ENCODE measurements at places on chromosomes 7 and 10. TPM values are rescaled to one million over a fixed set of nuclear protein-coding genes. Genes with fewer than 3 reads are reported as not detected.

The LRRC17 gene
- 845 TPM for total RNA-seq

- DNase-seq, result no peak
Measured at GRCh38 chr7:155534691-155535090, 11.7 kb downstream of the CNPY1 start.

GRCh38 chr7:77393261-77393660, 22.9 kb downstream of the GSAP start:
- peak; percentile 40 for DNase-seq

DNA sequence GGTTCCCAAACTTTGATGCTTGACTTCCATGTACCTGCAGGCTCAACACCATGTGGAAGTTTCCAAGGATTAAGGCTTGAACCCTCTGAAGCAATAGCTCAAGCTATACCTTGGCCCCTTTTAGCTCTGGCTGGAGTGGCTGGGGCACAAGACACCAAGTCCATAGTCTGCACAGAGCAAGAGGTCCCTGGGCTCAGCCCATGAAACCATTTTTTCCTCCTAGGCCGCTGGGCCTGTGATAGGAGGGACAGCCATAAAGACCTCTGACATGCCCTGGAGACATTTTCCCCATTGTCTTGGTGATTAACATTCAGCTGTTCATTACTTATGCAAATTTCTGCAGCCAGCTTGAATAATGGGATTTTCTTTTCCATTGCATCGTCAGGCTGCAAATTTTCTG, 14.4 kb downstream of the DGKI start:
- DNase-seq, result no peak

The IGF2BP3 gene
- 74.1 TPM for total RNA-seq

DNA sequence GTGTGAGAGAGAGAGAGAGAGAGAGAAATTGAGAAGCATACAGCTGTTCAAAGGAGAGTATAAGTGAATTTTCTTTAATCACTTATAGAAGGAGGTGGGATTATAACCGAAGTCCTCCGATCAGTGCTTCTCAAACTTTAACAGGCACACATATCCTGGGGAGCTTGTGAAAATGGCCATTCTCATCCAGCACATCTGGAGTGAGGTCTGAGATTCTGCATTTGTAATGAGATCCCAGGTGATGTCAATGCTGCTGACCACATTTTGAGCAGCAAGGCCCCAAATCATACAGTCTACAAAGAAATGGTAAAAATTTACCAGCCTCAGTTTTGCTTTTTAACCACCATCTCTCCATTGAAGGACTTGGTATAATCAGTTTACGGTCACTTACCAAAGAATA, 219.0 kb downstream of the PTEN start:
- no peak for DNase-seq

DNA sequence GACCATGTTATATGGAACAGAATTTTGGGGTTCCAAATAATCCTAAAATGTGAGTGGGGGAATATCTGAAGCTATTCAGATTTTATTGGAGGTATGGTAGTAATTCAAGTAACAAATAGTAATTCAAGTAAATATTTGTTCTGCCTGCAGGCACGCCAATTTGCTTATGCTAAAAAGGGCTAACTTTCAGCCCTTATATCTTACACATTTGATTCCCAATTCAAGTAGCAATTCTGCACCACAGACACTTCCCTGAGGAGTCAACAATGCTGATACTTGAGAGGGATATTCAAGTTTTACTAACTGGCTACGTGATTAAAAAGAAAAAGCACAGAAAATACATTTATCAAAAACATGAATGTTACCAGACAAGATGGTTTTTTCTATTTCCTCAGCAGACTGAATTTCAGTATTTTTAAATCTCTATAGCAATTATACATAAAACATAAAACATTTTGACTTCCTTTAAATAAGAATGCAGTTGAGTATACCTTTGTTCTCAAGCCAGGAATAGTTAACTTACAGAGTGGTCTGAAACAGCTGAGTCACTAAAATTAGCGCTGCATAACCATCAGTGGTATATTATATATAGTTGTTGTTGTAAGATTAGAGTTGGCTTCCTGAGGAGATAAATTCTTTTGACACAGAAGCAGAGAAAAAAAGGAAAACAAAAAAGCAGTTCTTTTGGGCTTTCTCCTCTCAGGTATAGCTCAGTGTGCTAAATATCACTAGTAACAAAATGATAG, 33.9 kb downstream of the MTPN start:
- no peak for DNase-seq

- DNase-seq, result peak; percentile 70
Measured at GRCh38 chr10:33155720-33156638, 178.5 kb downstream of the NRP1 start.

DNA sequence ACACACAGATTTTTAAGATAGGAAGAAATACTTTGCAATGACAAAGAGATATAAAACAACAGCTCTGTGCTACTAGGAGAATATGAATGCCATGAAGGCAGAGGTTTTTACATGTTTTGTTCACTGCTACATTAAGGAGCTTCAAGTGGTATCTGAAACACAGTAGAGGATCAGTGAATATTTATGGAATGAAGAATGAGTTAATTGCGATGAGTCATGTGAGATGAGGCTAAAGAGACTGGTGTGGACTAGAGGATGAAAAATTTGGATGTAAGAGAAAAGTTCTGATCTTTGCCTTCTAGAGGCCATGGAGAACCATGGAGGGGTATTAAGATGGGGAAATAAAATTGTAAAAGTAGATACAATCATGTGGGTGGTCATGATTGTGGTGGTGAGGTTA, 434.2 kb downstream of the PHTF2 start:
- no peak for DNase-seq

DNA sequence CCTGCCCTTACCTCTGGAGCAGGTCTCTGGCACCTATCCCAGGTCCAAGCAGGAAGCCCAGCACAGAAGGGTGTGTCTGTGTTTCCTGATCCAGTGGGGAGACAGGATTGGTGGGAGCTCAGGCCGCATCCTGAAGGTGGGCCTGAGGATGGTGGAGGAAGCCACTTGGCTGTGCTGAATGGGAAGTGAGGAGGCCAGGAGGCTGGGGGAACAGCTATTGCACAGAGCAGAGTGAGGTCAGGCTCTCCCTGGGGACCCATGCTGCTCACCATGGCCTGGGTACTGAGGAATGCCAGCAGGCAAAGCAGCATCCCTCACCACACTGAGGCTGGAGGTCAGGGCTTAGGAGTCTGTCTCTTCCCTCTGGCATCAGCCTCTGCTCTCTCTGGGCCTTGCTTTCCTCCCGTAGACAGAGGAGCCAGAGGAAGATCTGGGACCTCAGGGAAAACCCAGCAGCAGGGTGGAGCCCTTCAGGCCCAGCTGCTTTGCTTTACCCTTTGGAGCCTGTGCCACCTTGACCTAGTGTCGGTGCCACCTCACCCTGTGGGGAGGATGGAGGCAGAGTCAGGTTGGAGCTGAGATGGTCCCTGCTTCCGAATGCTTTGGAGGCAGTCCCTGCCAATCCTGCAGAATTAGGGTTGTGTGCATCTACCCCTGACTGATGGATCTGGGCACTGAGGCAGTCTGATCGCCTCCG, 39.0 kb downstream of the CDH23 start:
- no peak for DNase-seq

The NPY gene
- total RNA-seq, result not detected

GRCh38 chr10:23342213-23342884, 2.2 kb downstream of the C10orf67 start:
- DNase-seq, result no peak

- DNase-seq, result no peak
Measured at GRCh38 chr7:110909117-110909516, 181.8 kb upstream of the LRRN3 start.

DNA sequence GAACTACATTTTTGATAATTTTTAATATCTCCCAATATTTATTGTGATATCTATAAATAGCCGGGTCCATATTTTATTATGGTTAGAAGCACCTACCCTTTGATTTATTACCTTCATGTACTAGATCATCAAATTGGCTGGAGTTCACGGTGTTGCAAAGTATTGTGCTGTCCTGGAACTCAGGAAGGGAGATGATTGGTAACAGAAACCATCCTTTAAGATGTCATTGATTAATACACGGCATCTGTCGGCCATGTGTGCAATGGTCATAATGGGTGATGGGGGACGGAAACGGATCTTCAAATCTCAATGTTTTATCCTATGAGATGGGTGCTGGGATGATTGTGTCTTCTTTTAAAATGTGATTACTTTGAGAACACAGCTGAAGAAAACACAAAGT, 157.0 kb downstream of the NEBL start:
- no peak for DNase-seq

DNA sequence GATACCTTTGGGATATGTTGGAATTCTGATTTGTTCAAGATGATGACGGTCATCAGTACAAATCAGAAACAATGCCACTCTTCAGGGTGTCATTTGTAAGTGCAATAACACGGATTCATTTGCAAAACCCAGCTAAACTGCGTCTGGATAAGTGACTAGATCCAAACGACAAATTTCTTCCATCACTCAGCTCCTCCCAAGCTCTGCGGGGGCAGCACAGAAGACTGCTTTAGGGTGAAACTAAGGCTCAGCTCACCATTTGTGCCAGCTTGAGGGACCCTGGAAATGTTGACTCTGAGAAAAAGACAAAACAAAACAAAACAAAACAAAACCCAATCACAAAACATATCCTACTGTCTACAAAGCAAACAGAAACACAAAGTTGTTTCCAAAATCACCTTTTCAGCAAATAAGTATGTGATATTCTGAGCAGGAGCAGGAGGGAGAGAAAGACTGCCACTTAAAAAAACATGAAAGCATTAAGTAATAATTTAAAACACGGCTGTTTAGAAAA, 8.0 kb downstream of the EVX1 start:
- DNase-seq, result no peak

GRCh38 chr7:130009848-130010688, 41.1 kb downstream of the ZC3HC1 start:
- peak; percentile 99 for DNase-seq

- DNase-seq, result no peak
Measured at GRCh38 chr10:61541960-61542359, 88.8 kb upstream of the TMEM26 start.

DNA sequence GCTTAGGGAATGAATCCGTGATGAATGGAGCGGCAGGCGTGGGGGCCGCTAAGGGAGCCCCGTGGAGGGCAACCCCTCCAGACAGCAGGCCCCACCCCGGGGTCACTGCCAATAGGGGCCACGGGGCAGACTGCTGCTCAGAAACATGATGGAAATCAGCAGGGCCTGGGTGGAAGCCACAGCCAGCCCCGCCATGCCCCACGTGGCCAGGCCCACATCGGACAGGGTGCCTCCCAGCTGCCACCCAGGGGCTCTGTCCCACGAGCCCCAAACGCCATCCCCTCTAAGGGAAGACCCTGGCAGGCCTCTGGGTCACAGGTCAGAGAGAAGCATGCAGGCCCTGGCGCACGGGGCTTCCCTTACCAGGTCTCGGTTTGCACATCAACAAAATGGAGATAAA, 28.4 kb downstream of the TNRC18 start:
- DNase-seq, result no peak

The NCF1 gene
- not detected for total RNA-seq

DNA sequence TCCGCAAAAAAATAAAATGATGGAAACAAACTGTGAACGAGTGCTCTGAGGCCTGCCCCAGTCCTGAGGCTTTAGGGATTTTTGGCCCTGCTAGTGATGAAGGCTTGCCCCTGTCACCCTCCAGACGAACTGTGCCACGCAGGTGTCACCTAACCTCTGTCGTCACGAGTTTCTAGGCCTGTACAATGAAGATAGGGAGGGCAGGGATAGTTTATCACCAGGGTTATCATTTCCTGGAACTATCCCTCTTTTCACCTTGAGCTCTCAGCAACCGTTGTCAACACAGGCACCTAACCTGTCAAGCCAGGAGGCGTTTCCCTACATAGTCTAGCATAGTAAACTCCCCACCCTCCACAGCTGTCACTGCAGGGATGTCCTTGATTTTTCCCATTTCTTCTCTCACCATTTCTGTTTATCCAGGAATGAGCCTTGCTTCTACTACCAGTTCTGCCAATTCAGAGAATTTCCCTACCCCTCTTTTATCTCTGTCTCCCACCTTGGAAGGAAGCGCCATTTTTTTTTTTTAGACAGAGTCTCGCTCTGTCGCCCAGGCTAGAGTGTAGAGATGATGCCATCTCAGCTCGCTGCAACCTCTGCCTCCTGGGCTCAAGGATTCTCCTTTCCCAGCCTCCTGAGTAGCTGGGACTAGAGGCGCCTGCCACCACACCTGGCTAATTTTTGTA, 2.2 kb upstream of the ACHE start:
- no peak for DNase-seq

- DNase-seq, result no peak
Measured at GRCh38 chr10:94376865-94377264, 14.1 kb upstream of the NOC3L start.

The STEAP1B gene
- not detected for total RNA-seq

- DNase-seq, result no peak
Measured at GRCh38 chr10:14353291-14353913, 22.7 kb upstream of the FRMD4A start.

GRCh38 chr7:3431306-3431705, 130.3 kb downstream of the SDK1 start:
- no peak for DNase-seq

The HOXA5 gene
- 0.98 TPM for total RNA-seq

- DNase-seq, result no peak
Measured at GRCh38 chr10:85946713-85947326, 419.8 kb downstream of the GRID1 start.

- DNase-seq, result no peak
Measured at GRCh38 chr7:39651265-39651664, 27.9 kb downstream of the RALA start.

The KIF11 gene
- total RNA-seq, result 74.3 TPM

GRCh38 chr7:98235901-98236300, 16.1 kb downstream of the TECPR1 start:
- no peak for DNase-seq

- DNase-seq, result peak; percentile 90
Measured at GRCh38 chr7:99379043-99379577, 4.6 kb downstream of the ARPC1B start.

- DNase-seq, result no peak
Measured at GRCh38 chr7:149727053-149727898, 46.1 kb downstream of the ZNF467 start.

- DNase-seq, result no peak
Measured at GRCh38 chr7:153190452-153190851, 430.9 kb downstream of the ACTR3B start.

DNA sequence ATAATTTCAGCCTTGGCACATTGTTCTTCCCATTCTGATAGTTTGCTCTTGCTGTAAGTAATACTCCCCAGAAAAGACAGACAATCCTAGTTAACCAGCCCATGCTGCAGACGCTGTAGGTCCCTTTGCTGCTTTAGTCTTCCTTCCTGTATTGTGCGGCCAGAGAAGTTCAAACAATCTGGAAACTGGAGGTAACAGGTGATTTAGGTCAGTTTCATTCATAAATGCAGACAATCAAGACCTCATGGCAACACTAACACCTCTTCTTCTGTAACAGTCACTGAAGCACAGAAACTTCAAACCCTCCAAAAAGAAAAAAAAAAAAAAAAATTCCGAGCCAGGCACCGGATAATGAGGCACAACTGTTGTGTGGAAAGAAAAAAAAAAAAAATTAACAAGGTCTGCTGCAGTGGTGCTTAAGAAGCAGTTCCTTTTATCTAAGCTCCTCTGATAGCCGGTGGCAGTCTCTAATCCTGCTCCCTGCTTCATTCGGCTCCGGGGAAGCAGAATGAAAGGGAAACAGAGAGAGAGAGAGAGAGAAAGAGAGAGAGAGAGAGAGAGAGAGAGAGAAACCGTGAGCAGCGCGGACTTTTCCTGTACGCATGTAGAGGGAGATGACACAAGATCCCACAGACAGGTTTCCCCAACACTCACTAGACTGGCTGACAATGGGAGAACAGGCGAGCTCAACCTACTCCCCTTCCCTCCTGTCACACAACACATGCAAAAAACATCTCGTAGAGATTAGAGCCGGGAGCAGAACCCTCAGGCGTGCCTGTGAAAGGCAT, at the start of gene SEMA3A:
TSS of gene SEMA3A (minus strand) at position 306 of the 788 bp plus-strand sequence. CDS start at position 103, 203 bp downstream.
- peak; percentile 78 for DNase-seq

The CEP41 gene
- 15.9 TPM for total RNA-seq

The ECHDC3 gene
- not detected for total RNA-seq

GRCh38 chr10:43981696-43982095, 333.0 kb upstream of the ZNF32 start:
- no peak for DNase-seq

Measured in A172 (cell line).